ENCODE measurements at places on chromosomes 4 and X.
A peak's percentile ranks its signal among the peaks of the same experiment; 100 is the strongest.

- DNase-seq, result no peak
Observed at GRCh38 chr4:1318046-1318375, 28.3 kb downstream of the MAEA start.

- DNase-seq, result peak; percentile 9
Observed at GRCh38 chr4:83083925-83084475, 30.5 kb downstream of the PLAC8 start.

DNA sequence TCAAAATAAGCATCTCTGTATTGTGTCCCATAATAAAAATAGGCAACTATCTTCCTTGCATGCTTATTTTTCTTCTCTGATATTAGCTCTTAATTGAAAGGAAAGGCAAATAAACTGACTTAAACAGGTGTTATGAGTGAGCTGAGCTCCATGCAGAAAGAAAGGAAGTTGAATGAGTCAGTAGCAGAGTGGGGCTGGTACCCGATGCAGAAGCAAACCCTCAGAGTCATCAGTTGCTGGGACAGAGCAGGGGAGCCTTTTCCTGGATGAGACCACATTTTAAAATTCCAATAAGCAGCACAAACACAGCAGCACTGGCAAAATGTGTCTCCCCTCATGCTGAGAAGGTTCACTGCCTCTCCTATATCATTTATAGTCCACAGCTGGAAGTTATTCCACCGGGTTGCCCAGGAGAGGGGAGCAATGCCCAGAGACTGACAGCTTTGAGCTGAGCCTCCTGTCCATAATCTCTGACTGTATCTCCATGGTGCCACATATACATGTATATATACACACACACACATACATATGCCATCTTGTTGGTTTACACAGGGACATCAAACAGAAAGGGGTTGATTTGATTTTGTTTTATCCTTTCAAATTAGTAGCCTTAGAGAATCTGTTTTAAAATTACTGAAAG lies 274.3 kb upstream of the PPARGC1A start:
- DNase-seq, result no peak

- DNase-seq, result no peak
Observed at GRCh38 chr4:92014067-92014466, 289.7 kb upstream of the GRID2 start.

- DNase-seq, result peak; percentile 92
Observed at GRCh38 chr4:150078041-150078578, at the start of gene DCLK2. Gene DCLK2, plus strand, starts transcription at chr4:150078445. Its CDS starts 583 bp downstream, at chr4:150079028.

GRCh38 chr4:150127757-150128156 lies 49.5 kb downstream of the DCLK2 start:
- no peak for DNase-seq
